Smooth muscle cell of the umbilical artery (primary cell): ENCODE measurements at places on chromosomes 16 and 17. TPM values are rescaled to one million over a fixed set of nuclear protein-coding genes. Genes with fewer than 3 reads are reported as not detected.

The CALB2 gene
- 1.7 and 1.8 TPM in 2 replicates for total RNA-seq

The C16orf92 gene
- total RNA-seq: not detected in 2 replicates

The MYL11 gene
- not detected in 2 replicates for total RNA-seq

The TPSAB1 gene
- total RNA-seq: not detected in 2 replicates

The KRT39 gene
- not detected in 2 replicates for total RNA-seq

The BAIAP3 gene
- 0.65 and 0.89 TPM in 2 replicates for total RNA-seq

The DNASE1L2 gene
- 1.2 and 1.3 TPM in 2 replicates for total RNA-seq

The ADAP2 gene
- 0.60 TPM in 1 of 2 replicates, not detected in the other for total RNA-seq

The UMOD gene
- total RNA-seq: not detected in 2 replicates

The CUEDC1 gene
- total RNA-seq: 7.4 and 9.1 TPM in 2 replicates

The CD300LF gene
- not detected in 2 replicates for total RNA-seq

The ADORA2B gene
- 14.2 and 18.4 TPM in 2 replicates for total RNA-seq

The ADGRG3 gene
- total RNA-seq: not detected in 2 replicates

The CHST6 gene
- total RNA-seq: 4.5 and 6.2 TPM in 2 replicates

The ELAC2 gene
- total RNA-seq: 44.2 and 72.8 TPM in 2 replicates

The FBXL19 gene
- 25.2 and 25.5 TPM in 2 replicates for total RNA-seq

The ATP2A1 gene
- under 0.01 and 1.0 TPM in 2 replicates for total RNA-seq

The SLC47A1 gene
- total RNA-seq: 0.97 TPM in 1 of 2 replicates, not detected in the other

The GSE1 gene
- total RNA-seq: 44.8 and 65.2 TPM in 2 replicates

The ABCA3 gene
- total RNA-seq: 1.5 and 5.3 TPM in 2 replicates

The CMTM1 gene
- total RNA-seq: 1.5 and 1.9 TPM in 2 replicates

The SYT17 gene
- 0.05 TPM in 1 of 2 replicates, not detected in the other for total RNA-seq

The PRSS27 gene
- total RNA-seq: 0.30 and 0.42 TPM in 2 replicates

The MFAP4 gene
- total RNA-seq: 4.6 and 41.3 TPM in 2 replicates

The MEOX1 gene
- total RNA-seq: not detected in 2 replicates

The TBCD gene
- 28.2 and 55.2 TPM in 2 replicates for total RNA-seq

The DNAAF8 gene
- 0.83 and 1.2 TPM in 2 replicates for total RNA-seq

The LRRC46 gene
- total RNA-seq: 0.09 TPM in 1 of 2 replicates, not detected in the other

The CRHR1 gene
- not detected in 2 replicates for total RNA-seq

The ITGAL gene
- 0.89 TPM in 1 of 2 replicates, not detected in the other for total RNA-seq

The KRT25 gene
- not detected in 2 replicates for total RNA-seq

The DPEP2 gene
- total RNA-seq: not detected in 2 replicates

The MYL4 gene
- 0.23 TPM in 1 of 2 replicates, not detected in the other for total RNA-seq

The PMFBP1 gene
- 0.46 TPM in 1 of 2 replicates, not detected in the other for total RNA-seq

The ATF7IP2 gene
- 2.0 and 4.8 TPM in 2 replicates for total RNA-seq

The CIITA gene
- total RNA-seq: 0.23 TPM in 1 of 2 replicates, not detected in the other

The ZG16 gene
- not detected in 2 replicates for total RNA-seq

The HBM gene
- not detected in 2 replicates for total RNA-seq

The KRT32 gene
- 0.09 TPM in 1 of 2 replicates, not detected in the other for total RNA-seq

The IL21R gene
- total RNA-seq: 0.30 and 0.32 TPM in 2 replicates

The CMTM3 gene
- 8.0 and 14.8 TPM in 2 replicates for total RNA-seq

The ANKRD40CL gene
- total RNA-seq: not detected in 2 replicates

The NPTX1 gene
- 0.65 and 10.4 TPM in 2 replicates for total RNA-seq

The KIF19 gene
- not detected in 2 replicates for total RNA-seq

The ZG16B gene
- not detected in 2 replicates for total RNA-seq

The KRTAP16-1 gene
- not detected in 2 replicates for total RNA-seq
